ENCODE measurements at places on chromosomes 1 and 21.

- peak; percentile 82 for DNase-seq
These were observed 403.7 kb downstream of the SIPA1L2 start for GRCh38 chr1:232226197-232226712.

DNA sequence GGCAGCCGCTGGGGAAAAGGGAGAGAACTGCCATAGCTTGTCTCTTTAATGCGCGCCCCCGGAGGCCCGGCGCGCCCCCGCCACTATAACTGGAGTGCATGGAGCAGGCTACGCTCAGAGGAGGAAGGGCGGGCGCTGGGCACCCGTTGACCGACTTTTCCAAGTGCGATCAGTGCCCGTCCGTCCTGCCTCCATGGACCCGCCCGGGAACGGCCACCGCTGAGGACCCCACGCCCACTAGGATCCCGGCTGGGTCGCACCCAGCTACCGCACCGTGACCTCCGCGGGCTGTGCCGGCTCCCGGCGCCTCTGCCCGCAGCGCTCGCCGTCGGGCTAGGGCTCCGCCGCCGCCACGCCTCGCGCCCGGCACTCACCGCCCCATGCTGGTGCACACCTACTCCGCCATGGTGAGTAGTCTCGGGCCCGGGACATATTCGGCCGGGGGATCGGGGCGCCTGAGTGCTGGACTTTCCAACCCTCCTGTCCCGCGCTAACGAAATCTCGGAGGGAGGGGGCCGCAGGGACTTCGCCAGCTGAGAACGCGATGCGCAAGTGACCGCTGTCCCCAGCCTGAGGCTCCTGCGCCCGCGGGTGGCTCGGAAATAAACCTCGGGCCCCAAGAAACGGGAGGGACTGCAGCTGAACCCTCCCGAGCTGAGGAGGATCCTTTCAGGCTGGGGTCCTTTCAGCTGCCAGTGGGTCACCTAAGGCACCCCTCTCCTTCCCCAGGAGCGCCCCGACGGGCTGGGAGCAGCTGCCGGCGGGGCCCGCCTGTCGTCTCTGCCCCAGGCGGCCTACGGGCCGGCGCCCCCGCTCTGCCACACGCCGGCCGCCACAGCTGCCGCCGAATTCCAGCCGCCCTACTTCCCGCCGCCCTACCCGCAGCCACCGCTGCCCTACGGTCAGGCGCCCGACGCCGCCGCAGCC is at the start of gene TFAP2E:
Gene TFAP2E, plus strand, starts transcription at position 117 of the 927 bp plus-strand sequence. Its CDS starts 264 bp downstream, at position 381.
- no peak for DNase-seq

DNA sequence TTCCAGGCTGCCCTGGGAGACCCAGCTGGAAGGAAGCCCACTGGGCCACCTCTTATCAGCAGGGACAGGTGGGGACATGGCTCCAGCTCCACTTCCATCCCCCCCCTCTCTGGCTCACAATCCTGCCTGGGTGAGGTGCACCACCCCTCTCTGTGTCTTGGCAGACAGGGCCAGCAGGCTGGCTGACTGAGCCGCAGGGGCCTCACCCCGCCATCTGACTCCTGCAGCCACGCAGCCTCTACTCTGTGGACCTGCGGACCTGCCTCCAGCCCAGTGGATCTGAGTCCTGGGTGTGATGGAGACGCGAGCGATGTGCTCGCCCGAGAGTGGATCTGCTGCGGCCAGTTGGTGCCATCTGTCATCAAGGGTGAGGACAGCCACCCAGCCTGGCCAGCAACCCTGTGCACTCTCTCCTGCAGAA is 30.1 kb downstream of the RCC2 start:
- no peak for DNase-seq

DNA sequence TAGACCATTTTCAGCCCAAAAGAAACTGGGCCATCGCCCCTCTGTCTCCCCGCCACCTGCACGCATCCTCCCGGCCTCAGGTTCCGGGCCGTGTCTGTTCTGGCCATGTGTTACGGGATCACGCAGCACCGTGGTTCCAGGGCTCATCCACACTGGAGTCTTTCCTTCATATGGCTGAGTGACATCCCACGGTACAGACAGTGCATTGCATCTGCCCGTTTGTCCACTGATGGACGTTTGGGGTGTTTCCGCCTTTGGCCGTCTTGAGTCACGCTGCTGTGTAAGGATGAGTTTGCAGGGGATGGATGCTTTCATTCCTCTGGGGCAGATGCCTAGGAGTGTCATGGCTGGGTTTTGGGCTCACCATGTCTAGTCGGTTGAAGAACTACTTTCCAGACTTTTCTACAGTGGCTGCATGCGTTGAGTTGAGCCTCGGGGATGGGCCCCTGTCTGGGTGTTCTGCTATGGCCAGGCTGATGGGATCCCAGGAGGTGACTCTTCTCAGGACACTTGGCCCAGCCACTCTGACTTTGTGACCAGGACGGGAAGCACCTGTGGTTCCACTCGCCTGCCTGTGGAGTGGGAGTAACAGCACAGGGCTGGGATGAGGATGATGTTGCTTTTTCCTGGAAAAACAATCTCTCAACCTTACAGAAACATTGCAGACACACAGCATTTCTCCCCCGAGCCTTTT is 16.8 kb downstream of the RRP1 start:
- DNase-seq: no peak

All from SJSA1 (cell line).